HT1080 (cell line): ENCODE measurements at places on chromosomes 6 and 20. TPM values are rescaled to one million over a fixed set of nuclear protein-coding genes. Genes with fewer than 3 reads are reported as not detected.

DNA sequence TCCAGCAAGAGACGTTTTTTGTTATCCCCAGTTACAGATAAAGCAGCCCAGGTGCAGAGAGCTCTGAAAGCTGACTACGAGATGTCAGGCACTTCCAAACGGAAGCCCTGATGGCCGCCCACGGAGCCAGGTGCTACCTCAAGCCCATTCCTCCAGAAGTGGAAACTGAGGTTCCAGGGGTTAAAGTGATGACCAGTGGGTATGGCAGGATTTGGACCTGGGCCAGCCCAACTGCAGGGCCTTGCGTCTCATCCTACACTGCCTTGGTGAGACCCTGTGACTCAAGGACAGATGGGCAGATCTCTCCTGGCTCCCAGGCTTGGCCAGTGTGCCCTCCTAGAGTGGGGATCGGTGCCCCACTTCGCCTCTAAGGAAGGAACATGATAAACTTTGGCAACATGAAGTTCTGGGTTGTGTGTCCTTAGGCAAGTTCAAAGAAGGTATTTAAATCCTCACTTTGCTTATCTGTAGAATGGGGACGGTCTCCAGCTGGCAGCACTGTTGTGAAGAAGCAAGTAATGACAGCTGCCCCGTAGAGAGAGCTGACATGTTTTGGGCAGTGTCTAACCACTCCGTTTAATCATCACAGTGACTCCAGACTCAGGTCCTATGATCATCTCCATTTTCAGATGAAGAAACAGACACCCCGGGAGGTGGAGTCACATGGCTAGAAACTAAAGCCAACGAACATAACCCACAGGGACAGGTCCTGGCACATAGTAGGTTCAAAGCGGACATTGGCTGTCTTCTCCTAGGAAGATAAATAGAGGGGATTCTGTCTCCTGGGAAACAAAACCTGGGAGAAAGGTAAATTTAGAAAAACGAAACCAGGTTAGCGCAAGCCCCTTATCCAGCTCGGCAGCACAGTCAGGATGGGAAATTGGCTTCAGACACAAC lies 34.4 kb upstream of the CDH22 start:
- no peak for DNase-seq

GRCh38 chr6:69696273-69696672 lies 100.5 kb downstream of the LMBRD1 start:
- DNase-seq: peak; percentile 17

- DNase-seq: no peak
Observed at GRCh38 chr6:137777687-137778075, 89.4 kb upstream of the TNFAIP3 start.

OR12D3 gene
- not detected in 2 replicates for total RNA-seq

GATA5 gene
- total RNA-seq: not detected in 2 replicates
